ENCODE measurements at places on chromosomes 12 and 14.

DNA sequence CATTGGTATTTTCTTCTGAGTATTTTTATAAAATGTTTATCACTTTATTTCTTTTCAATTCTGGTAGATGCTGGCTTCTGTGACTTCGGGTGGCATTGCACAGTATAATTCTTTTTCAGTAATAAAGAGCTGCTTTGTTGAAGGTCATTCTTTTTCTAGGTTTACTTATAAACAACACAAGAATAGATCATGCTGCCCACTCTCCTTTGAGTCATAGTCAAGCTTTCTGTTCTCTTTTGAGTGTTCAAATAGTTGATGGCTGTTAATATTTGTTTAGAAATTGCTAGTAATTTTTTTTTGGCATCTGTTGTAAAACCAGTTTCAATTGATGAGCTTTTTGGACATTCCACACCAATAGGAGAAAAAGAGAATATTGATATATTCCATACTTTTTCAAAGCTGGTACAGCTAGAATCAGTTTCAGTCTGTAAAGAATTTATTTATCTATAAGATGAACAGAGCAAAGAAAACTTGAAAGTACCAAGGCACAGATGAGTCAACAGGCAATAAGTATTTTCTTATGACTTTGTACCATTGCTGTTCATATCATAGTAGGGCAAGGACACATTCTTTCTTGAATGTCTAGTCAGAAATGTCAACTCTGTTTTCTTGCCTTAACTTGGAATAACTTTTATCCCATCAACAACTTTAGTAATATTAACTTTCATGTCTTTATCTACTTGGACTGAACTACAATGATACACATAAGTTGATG lies 513.0 kb upstream of the SEL1L start:
- DNase-seq = no peak

DNA sequence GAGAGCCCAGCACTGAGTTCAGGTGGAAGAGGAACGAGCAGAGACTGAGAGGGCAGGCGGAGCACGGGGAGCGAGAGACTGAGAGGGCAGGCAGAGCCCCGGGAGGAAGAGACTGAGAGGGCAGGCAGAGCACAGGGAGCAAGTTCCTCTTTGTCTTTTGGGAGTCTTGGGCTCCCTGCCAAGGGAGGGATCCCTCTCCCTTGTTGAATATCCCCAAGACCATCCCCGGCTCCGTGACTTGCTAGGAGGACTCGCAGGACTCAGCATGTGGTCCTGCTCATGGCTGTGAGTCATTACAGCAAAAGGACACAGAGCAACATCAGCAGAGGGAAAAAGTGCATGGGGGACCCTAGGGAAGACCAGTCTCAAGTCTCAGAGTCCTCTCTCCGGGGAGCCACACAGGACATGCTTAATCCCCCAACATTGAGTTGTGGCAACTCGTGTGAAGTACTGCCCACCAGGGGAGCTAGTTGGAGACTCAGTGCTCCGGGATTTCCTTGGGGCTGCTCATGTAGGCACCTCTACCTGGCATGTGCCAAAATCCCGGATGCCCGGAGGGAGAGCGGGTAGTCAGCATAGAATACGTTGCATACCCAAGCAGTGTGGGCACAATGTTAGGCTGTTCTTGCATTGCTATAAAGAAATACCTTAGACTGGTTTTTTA lies 81.0 kb downstream of the CCDC92 start:
- no peak for DNase-seq

GRCh38 chr14:38116895-38117294 lies 90.8 kb upstream of the SSTR1 start:
- no peak for DNase-seq

DNA sequence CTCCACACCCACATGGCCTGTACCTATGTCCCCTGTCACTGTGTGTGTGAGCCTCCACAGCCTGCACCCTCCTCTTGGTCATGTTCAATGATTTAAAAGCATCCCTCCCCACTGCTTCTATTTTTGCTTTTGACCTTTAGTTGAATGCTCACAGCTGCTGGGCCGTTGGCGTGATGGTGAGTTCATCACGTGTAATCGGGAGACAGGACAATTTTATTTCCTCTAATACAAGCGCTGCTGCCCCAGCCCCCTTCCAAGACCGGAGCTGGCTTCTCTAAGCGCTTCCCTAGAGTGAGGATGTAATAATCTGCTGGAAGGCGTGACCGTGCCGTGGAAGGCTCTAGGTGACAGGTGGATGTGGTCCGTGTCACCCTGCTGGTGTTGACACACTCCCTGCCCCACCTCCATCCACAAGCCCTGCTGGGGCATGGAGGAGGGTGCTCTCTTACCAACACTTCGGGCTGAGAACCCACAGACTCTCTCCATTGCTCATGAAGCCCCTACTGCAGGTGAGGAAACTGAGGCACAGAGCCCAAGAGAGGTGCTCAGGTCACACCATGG lies 25.4 kb downstream of the CCDC85C start:
- DNase-seq = no peak

DNA sequence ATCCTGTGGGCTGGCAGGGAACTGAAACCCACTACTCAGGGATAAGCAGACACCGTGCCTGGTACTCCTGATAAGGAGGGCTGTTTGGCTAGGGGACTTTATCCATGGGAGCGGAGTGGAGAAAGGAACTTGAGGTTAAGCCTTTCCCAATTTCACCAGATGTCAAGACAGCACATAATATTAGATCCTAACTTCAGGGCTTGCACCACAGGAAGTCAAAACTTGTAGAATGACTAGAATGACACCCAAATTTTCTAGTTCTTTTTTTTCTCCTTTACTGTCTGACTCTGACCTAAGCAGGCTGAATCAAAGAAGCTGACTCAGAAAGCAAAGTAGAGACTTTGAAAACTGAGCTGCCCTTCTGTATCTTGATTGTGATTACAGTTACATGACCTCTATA lies 7.1 kb upstream of the CGRRF1 start:
- DNase-seq = no peak

- no peak for DNase-seq
Measured at GRCh38 chr12:128916425-128916824, 63.1 kb downstream of the GLT1D1 start.

DNA sequence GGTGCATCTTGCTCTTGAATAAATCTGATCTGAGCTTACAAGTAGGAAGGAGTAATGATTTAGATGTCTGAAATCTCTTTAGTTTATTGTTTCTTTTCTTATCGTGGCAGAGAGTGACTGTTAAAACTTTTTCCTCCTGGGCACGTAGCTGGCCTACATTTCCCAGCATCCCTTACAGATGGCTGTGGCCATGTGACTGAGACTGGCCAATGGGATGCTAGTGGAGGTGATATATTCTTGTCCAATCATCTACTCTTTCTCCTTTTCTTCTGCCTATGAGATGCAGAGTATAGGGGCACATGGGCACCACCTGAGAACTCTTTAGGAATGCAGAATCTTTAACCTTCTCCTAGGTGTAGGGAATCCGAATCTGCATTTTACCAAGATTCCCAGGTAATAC lies 237.3 kb downstream of the RGS6 start:
- DNase-seq = no peak

DNA sequence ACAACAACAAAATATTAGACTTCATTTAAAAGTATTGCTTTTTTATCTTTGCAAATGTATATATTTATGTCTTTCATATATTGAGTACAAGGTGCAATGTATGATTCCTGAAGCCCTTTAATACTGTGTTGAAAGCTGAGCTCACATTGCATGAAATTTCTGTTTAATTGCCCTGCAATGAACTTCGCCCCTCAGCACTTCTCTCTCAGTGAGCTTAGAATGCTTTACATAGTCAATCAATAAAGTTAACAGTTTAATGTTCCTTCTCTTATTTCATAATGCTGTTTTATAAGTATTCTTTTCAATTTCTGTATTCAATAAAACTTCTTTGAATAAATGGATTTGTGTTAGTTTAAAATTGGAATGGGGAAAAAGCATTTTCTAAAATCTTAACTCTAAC lies 607.1 kb downstream of the SOX5 start:
- DNase-seq = no peak

GRCh38 chr12:6116471-6117021 lies 7.9 kb downstream of the VWF start:
- DNase-seq = no peak

- DNase-seq = no peak
Measured at GRCh38 chr14:79727900-79728299, 483.4 kb downstream of the DIO2 start.

DNA sequence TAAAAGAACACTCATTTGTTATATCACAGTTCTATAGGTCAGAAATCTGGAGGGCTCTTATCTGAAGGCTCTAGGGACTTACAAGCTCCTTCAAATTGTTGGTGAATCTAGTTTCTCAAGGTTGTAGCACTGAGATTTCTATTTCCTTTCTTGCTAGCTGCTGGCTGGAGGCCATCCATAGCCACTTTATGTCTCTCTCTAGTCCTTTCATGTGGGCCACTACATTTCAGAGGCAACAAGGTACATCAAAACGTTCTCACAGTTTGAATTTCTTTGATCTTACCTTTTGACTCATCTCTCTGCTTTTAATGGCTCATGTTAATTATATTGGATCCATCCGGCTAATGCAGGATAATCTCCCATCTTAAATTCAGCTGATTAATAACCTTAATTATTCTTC lies 286.8 kb downstream of the DIO2 start:
- no peak for DNase-seq

DNA sequence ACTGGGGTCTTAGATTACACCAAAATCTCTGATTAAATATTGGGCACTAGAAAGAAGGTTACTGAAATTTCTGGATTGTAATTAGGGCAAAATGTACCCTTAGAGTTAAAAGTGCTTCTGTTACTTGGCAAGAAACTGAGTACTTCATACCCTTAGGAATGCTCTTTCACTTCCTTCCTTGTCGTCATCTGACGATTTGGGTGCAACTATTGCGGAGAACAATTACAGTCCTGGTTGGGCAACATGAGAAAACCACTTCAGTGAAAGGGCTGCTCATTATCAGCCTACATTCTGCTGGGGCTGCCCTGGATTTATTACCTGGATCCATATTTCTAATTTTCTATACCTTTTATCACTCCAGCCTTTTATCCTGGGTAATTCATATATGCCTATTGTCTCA lies 348.5 kb upstream of the MDGA2 start:
- no peak for DNase-seq

GRCh38 chr12:13350381-13350780 lies 153.9 kb downstream of the EMP1 start:
- no peak for DNase-seq

GRCh38 chr14:92702441-92702918 lies 45.9 kb downstream of the LGMN start:
- no peak for DNase-seq

DNA sequence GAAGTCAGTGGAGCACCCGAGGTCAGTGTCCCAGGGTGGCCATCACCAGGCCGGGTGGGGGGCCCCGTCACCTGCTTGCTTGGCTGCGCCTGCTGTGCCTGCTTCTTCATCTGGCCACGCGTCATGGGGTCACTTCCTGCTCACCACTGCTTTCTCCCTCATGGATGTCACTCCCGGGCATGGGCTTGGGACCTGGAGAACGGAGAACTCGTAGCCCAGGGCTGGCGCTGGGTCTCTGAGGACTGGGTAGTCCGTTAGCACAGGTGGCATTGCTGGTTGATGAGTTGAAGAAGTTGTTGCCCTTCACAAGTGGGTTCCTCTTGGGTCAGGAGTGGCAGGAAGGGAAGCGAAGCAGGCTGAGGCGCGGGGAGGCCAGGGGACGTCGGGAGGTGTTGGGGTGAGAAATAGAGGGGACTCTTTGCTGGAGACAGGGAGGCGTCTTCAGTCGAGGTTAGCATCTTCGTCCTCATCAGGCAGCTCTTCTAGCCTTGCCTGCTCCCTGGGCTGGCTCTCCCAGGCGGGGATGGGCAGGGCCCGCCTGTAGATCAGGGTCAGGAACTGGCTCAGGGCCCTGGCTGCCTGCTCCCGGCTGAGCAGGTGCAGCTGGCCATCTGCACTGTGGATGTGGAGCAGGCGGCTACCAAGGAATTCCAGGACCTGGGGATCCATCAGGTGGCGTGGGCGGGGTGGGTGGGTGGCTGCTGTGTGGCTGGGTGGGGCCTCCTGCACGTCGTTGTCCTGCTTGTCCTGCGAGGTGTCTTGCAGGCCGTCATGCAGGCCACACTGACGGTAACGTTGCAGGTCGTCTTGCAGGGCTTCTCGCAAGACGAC lies 23.0 kb downstream of the RTL1 start:
- no peak for DNase-seq

DNA sequence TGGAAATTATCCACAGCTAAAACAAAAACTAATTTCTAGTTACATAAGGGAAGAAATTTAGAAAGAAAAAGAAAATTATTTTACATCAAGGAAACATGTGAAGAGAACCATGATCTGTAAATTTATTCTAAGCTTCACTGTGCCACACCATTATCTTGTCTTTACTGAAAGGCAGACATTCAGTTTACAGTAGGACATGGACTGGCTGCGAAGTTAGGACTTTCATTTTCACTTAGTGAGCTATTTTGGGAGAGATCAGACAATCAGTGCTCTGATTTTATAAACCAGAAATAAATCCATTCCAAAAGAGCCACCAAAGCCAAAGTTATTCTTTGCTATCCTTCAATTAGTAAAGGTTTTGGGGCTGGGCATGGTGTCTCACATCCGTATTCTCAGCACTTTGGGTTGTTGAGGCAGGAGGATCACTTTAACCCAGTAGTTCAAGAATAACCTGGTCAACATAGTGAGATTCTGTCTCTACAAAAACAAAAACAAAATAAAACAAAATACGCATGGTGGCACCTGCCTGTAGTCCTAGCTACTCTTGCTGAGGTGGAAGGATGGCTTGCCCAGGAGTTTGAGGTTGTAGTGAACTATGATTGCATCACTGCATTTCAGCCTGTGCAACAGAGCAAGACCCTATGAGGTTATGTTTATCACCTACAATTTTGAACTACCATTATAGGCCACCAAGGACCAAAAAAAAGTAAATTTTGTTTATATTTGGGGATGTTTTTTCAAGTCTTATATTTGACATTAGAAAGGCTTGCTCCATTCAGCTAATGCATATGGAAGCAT lies 1084.8 kb upstream of the ATXN7L3B start:
- no peak for DNase-seq

- DNase-seq = peak; percentile 25
Measured at GRCh38 chr12:39990122-39991101, 115.5 kb downstream of the SLC2A13 start.

DNA sequence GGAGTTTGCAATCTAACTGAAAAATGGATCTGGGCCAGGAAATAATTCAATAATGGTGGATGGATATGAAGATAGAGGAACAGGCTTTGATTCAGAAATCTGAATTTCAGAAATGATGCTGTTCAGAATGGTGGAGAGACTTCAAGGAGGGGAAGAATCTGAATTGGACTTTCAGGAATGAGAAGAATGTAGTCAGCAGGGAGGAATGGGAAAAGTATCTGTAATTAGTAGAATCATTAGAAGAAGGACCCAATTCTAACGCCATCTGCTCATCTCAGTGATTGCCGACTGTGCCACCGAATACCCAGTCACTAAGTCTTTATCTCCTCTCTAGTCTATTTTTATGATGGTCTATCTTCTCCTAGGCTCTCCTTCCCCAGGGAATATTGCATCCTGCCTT lies 363.2 kb downstream of the GALC start:
- no peak for DNase-seq

GRCh38 chr12:818733-819132 lies 66.4 kb downstream of the WNK1 start:
- no peak for DNase-seq

Measured in NCI-H748 treated with DMSO at 0.1 percent for 48 hours (cell line).